ENCODE measurements at places on chromosomes 6 and 20.

DNA sequence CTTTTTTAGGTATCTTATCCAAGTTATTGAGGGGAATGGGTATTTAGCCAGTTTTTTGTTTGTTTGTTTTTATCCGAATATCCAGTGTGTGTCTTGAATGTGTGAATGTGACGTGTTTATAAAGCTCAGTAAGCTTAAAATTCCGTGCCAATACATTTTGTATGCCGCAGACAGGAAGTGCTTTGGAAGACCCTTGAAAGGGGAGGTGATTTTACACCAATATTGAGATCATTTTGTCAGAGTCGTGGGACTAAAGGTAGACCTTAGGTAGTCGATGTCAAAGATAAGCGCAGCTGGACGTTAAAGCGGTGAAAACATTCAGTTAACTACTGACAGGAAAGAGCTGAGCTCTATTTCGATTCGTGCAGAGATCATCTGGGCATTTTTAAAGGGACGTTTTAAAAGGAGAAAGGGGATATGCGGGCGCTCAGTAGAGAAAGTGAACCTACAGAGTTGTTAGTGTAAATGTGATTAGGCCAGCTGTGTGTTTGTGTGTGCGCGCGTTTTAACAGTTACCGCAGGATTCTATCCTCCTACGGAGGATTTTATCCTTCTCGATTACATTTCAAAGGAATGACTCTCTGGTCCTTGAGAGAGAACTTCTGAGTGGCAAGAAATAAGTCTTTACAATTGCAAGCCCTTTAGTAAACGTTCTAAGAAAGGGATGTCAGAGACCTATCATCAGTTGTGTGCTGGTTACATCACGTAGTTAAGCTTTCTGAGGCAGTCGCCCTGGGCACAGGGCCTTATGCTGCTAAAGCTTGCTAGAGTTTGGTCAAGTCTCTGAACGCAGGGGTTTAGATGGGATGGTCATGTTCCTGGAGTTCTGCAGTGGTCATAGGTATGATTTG is 625 bp upstream of the ECHDC1 start:
- no peak for DNase-seq

DNA sequence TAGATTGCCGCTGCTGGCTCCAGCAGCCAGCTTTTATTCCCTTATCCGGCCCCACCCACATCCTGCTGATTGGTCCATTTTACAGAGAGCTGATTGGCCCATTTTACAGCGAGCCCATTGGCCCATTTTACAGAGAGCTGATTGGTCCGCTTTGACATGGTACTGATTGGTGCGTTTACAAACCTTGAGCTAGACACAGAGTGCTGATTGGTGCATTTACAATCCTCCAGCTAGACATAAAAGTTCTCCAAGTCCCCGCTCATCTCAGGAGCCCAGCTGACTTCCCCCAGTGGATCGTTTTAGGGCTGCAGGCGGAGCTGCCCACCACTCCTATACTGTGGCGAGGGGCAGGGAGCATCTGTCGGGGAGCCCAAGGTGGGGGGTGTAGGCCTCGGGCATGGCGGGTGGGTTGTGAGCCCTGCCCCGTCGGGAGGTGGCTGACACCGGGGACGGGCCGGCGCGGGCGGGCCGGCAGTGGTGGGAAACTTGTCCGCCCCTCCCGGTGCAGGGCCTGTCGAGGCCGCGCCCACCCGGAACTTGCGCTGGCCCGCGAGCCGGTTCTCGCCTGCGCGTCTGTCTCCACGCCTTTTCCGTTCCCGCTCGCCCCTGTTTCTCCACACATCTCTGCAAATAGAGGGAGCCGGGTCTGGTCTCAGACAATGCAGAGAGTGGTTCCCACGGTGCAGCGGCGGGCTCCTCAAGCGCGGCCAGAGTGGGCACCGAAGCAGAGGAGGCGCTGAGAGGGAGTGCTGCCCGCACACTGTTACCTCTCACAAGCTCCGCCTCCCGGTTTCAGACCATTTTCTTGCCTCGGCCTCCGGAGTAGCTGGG is 86.1 kb upstream of the STMND1 start:
- DNase-seq = no peak

- no peak for DNase-seq
These were observed 42.4 kb downstream of the SLC2A10 start for GRCh38 chr20:46751856-46752255.

DNA sequence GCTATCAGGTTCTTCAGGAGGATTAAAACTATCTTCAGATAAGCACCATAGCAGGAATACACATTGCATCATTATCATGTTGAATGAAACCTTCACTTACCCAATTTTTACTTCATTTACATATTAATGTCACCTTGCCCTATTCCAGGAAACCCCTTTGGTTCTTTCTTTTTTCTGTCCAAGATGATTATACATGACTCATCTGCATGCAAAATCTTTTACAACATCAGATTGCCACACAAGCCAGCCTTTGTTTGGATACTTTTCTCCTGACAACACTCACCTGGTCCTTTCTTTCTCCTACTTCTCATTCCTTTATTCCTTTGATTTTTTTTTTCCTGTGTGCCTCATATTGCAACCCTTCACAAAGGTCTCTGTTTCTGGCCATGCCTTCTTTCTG is 200.5 kb upstream of the POU3F2 start:
- DNase-seq = no peak

DNA sequence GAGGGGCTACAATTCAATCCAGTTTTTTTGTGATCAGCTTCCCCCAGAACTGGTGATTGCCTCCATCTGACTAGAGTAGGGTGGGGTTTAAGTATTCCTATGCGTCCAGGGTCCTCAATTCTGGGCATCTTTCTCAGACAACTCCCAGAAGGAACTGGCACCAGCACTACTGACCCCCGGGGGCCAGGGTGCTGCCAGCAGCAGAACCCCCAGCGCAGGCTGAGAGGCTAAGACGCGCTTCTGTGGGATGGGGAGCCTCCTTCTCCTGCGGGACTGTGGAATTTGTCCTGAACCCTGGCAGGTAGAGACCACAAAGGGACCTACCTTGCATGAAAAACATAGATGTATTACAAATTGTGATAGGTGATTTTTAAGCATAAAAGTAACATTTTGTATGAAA is 124.4 kb downstream of the PACRG start:
- no peak for DNase-seq

- no peak for DNase-seq
These were observed 185.4 kb upstream of the VGLL2 start for GRCh38 chr6:117079951-117080350.

- no peak for DNase-seq
These were observed 124.4 kb downstream of the PTPRT start for GRCh38 chr20:43065299-43065698.

DNA sequence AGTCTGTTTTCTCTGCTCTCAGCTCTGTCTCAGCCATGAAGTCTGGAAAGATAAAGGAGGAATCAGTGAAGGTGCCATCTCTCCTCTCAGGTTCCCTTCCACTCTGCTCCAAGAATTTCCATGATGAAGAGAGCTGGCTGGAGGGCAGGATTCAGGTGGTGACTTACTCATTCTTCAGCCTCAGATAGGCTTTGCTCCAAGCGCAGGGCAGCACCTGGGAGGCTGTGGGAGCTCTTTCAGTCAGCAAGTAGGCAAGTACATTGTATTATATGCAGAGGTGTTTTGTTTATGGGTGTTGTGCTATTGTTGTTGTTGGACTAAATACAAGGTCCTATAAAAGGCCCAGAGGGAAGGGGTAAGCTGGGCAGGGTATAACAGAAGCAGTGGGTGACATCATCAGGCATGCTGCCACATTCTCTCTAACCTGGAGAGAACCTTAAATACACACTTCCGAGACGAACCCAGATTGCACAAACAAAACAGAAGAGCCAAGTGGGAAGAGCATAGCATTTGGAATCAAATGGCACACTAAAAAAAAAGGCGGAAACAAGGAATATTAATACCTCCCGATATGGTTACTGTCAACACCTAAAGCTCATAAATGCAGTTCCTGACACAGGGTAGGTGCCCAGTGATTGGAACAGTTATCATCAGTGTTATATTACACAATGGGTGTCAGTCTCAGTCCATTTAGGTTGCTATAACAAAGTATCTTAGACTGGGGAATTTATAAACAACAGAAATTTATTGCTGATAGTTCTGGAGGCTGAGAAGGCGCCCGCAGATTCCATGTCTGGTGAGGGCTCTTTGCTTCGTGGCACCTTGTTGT is 14.5 kb upstream of the PSMG4 start:
- DNase-seq = no peak

GRCh38 chr6:1774226-1774915 is 164.7 kb downstream of the FOXC1 start:
- DNase-seq = no peak

- no peak for DNase-seq
These were observed 217.0 kb downstream of the TBX18 start for GRCh38 chr6:84547341-84547801.

- DNase-seq = peak; percentile 49
These were observed 46.0 kb upstream of the PTPN1 start for GRCh38 chr20:50464026-50464724.

DNA sequence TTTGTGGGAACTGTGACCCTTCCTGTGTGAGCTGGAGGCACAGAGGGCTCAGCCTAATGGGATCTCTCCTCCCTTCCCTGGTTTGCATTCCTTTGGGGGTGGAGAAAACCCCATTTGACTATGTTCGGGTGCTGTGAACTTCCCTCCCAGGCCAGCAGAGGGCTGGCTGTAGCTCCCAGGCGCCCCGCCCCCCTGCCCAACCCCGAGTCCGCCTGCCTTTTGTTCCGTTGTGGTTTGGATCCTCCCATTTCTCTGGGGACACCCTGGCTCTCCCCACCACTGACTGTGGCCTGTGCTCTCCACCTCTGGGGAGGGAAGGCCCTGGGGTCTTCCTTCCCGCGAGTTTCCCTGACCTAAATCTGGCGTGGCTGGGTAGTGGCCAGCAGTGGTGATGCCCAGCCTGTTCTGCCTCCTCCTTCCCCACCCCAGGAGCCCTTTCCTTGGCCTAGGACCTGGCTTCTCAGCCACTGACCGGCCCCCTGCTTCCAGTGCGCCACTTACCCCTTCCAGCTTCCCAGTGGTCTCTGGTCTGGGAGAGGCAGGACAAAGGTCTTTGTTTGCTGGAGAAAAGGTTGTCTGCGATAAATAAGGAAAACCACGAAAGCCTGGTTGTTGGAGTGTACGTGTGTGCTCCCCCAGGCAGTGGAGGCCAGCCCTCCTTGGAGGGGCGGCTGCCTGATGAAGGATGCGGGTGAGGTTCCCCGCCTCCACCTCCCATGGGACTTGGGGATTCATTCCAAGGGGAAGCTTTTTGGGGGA is 4.9 kb downstream of the VEGFA start:
- DNase-seq = no peak

DNA sequence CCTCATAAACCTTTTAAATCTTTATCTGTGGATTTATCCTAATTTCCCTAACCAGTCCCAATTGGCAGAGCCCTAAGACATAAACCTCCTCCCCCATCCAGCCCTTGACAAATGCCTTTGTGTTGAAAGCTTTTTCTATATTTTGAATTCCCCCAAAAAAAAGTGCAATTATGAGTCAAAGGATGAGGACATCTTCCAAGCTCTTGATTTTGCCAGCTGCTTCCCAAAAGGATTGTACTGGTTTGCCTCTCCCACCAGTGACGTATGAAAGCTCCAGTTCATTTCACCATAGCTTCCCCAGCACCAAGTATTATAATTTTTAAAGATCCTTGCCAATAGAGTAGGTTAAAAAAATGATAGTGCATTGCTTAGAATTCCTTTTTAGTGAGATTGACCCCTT is 38.9 kb downstream of the SIRPA start:
- DNase-seq = no peak

GRCh38 chr6:108742041-108742440 is 106.2 kb upstream of the ARMC2 start:
- DNase-seq = no peak

GRCh38 chr6:167668019-167668753 is 158.5 kb upstream of the AFDN start:
- no peak for DNase-seq

DNA sequence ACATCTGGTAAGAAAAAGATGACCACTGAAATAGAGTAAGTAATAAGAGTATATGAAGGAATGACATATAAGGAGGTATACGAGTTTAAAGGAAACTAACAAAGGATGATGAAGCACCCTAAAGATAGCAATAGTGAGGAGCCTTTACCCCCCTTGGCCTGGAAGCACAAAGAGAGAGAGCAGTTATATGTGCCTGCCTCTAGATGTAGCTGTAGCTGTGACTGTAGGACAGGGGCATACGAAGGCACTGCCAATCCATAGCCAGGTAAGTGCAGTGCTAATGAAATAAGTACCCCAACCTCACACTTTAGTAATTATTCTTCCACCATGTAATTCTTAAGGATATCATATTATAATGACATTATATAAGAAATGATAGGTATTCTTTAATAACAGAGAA is 90.1 kb upstream of the FKBP1C start:
- no peak for DNase-seq

DNA sequence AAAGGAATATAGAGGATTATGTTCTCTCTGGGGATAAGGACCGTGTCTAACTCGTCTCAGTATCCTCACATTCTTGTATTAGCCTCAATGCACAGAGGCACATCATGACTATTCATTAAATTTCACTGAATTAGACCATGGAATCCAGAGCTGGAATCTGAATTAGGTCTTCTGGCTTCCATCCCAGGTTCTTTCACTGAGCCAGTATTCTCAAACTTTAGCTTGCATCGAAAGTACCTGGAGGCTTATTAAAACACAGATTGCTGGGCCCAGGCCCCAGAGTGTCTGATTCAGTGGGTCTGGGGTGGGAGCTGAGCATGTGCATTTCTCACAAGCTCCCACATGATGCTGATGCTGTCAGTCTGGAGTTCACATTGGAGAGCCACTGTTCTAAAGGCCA is 142.0 kb downstream of the UST start:
- DNase-seq = no peak

DNA sequence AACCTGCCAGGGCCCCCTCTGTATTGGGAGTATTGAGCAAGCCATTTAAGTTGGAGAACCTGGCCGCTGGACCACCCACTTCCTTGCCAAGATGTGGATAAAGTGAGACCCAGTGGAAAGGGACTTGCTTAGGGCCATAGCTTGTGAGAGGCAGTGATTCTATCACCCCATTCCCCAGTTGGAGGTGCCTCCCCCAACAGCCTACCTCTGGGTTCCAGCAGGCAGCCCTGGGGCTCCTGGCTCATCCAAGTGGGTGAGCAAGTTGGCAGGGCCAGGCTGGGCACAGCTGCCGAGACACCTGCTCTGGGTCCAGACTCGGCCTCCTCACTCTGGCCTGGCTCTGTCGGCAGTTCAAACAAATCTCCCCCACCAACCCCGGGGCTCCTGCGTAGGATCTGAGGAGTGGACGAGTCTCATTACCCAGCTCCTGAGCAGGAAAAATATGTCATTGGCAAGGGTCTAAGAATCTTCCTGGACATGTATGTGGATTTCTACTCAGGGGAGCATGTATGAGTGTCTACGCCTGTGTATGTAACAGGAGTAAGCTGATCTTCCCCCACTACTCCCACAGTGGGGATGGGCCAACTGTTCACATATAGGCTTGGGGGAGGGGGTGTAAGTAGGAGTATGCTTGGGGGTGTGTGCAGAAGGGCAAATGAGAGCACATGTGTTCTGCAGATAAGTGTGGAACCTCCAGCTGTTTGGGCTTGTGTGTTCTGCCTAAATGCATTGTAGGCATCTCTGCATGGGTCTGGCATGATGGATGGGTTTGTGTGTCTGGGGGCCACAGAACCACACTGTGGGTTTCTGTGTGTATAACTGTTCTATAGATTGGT is 1.9 kb downstream of the ID1 start:
- no peak for DNase-seq
